ENCODE measurements at places on chromosomes 7 and 10.

- no peak for DNase-seq
Measured at GRCh38 chr10:3785851-3786271, 852 bp upstream of the KLF6 start.

DNA sequence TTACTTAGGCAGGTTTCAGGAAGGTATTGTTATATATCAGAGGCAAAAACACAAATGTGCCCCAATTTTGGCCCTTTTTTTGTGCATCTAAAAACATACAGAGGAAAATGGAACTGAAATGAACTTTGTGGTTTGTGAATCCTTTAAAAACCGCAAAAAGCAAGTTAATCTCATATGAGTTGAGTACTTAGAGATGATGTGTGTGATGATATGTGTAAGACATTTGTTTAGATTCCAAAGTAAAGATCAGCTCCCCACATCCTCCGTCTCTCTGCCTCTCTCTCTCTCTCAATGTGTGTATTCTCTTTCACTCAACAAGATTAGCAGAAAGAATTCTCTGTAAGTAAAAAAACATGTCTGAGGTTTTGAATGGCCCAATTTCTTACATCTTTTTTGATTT is 201.9 kb downstream of the MALRD1 start:
- DNase-seq: peak; percentile 37

GRCh38 chr7:114519240-114519639 is 104.6 kb downstream of the FOXP2 start:
- DNase-seq: no peak

- DNase-seq: no peak
Measured at GRCh38 chr10:100879741-100880360, 32.9 kb upstream of the SLF2 start.

- DNase-seq: no peak
Measured at GRCh38 chr10:90916392-90917237, 4.3 kb downstream of the ANKRD1 start.

DNA sequence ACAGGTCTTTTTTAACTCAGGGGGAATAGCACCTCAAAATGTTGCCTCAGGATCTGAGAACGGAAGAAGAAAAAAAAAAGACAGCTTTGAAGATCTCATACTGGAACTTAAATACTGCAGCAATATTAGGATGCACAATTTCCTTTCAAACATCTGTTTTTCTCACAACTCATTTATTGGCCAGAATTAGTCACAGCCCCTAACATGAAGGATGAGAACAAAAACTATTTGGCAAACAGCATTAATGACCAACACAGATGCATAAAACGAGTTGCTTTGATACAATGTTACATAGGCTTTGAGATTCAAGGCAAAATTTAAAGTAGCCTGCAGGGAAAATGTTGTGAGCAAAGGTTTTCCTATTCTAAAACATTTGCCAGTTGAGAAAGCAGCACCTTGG is 36.5 kb downstream of the JMJD1C start:
- DNase-seq: no peak

GRCh38 chr10:35215107-35215506 is 88.5 kb downstream of the CREM start:
- DNase-seq: no peak

DNA sequence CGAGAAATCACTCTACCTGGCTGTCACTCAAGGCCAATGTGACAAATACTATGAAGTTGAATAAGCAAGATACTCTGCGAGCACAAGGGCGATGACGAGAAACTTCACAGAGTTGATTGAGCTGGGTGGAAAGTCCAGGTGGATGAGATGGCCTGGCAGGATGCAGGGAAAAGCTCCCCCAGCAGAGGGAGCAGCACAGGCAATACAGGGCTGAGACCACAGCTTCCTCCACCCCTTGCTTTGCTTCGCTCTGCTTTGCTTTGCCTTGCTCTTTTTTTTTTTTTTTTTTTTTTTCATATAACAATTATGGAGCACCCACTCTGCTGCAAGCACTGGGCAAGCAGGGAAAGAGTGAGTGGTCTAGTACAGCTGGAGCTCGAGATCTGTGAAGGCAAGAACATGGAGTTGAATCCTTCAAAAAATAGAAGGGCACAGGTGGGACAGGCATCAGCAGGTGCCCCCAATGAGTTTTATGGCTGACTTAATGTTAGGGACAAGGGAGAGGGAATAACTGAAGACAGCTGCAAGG is 88.3 kb downstream of the CABCOCO1 start:
- peak; percentile 95 for DNase-seq

DNA sequence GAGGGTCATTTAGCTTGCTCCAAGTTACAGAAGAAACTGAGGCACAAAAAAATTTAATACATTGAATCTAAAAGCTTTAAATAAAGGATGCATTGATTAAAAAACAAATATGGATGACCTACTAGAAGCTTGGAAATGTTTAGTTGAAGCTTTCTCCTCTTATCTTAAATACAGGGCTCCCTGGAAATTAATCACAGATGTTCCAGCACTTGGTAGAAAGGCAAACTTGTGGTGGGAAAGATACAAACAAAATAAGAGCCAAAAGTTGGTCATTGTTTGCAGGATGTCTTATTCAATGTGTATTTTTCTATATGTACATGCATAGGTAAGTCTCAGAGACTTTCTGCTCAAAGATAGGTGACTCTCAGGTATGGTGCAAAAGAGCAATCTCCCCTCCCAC is 40.7 kb upstream of the LYZL1 start:
- DNase-seq: no peak

- DNase-seq: no peak
Measured at GRCh38 chr7:47039089-47039648, 542.7 kb downstream of the TNS3 start.

DNA sequence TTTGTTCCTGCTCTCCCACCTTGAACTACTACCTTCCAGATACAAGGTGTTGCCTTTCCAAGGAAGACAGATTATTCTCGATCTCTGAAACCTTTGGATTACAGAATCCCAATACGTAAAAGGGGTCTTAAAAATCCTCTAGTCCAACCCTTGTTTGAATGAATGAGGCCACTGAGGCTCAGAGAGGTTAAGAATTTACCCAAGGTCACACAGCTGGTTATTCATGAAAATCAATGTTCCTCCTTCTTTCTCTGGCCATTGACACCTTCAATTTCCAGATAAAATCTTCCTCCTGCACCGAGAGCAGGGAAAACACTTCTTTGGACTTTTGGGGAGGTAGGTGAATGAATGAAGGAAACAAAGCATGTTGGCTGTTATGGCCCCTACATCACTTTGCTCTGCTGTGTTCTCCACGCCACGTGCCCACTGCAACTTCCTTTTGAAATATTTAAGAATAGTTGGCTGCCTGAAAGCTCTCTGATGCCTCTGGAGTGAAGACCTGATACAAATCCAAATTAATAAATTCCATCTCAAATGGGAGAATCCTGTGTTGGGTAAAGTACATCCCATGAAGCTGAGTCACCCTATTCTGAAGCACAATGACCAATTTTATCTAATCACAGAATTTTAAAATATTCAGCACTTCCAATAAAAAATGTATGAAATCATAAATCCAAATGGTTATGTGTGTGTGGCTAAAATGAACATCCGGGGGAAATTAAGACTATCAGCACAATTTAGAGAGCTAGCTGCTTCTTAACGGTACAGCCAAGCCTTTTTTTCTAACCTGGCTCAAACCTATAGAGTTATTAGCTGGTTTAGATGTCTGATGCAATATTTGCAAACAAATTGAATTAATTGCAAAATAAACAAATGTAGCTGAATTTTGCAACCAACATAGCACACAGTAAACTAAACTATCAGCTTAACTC is 7.3 kb downstream of the SVIL start:
- no peak for DNase-seq

GRCh38 chr10:497289-497688 is 192.2 kb downstream of the DIP2C start:
- no peak for DNase-seq

DNA sequence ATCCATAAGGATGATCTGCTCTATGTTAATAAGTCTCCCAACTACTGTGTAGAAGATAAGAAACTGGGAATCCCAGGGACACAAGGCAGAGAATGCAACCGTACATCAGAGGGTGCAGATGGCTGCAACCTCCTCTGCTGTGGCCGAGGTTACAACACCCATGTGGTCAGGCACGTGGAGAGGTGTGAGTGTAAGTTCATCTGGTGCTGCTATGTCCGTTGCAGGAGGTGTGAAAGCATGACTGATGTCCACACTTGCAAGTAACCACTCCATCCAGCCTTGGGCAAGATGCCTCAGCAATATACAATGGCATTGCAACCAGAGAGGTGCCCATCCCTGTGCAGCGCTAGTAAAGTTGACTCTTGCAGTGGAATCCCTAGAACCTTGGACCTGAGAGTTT is 10.3 kb downstream of the WNT16 start:
- DNase-seq: no peak

DNA sequence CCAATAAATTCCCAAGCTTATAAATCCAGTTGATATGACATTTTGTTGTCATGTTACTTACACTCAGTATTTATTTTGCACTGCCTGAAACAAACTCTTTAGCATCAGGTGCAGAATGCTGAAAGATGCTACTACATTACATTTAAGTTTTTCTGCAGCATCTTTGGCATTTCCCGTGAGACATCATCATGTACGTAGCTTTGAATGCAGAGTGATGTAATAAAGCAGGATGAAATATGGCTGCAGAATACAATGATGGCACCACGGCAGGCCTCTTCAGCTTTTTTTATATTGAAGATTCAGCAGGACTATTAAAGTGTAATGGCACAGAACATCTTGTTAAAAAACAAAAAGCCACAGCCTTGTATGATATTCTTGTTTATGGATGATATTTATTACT is 531.8 kb downstream of the NXPH1 start:
- DNase-seq: no peak

GRCh38 chr10:20877986-20878983 is 18.8 kb downstream of the NEBL start:
- no peak for DNase-seq

GRCh38 chr10:73907841-73908517 is 3.0 kb upstream of the PLAU start:
- DNase-seq: no peak

DNA sequence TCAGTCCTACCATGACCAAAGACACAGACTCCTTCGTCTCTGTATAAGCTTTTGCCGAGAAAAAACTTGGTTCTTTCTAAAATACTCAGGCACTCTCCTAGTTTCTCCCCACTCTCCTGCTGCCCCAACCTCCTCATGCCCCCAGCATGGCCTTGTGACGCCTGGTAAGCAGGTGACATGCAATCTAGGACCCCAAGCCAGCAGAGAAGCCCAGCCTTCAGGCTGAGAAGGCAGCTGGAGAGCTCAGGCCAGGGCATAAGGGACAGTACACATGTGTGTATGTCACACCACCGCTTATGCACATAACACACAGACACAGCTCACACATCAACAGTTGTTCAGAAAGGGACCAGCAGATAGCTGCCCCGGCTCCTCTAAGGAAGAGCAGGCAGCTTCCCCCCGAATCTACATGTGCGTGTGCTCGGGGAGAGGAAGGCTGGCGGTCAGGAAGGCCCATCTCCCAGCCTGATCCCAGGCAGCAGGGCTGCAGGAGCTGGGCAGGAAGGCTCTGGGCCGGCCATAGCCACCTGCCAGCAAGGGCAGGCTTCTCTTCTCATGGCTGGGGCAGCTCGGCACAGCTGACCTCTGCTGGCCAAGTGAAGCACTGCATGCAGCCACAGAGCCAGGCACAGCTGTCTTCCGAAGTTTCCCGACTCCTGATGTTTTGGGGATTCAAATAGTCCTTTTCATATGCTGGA is 8.5 kb downstream of the DDX56 start:
- no peak for DNase-seq

GRCh38 chr7:92698237-92698841 is 108.1 kb upstream of the FAM133B start:
- no peak for DNase-seq

GRCh38 chr10:115022733-115023132 is 70.4 kb upstream of the ATRNL1 start:
- peak; percentile 19 for DNase-seq

DNA sequence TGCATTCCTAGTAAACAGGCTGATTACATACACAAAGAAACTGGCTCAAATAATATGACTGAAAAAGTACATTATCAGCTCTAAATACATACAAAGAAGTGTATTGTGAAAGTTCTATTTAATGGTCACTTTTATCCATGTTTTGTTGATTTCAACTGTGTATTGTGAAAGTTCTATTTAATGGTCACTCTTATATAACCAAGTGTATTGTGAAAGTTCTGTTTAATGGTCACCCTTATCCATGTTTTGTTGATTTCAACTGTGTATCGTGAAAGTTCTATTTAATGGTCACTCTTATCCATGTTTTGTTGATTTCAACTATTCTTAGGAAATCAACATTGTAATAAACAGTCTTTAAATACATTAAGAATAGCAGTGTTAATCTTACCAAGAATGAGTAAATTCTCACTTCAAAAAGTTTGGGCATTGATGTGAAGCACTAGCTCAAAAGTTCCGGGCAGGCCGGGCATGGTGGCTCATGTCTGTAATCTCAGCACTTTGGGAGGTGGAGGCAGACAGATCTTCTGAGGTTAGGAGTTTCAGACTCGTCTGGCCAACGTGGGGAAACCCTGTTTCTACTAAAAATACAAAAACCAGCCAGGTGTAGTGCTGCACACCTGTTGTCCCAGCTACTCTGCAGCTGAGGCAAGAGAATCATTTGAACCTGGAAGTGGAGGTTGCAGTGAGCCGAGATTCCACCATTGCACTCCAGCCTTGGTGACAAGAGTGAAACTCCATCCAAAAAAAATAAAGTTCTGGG is 34.8 kb upstream of the FEZF1 start:
- DNase-seq: no peak

GRCh38 chr7:113424185-113424817 is 305.9 kb upstream of the SMIM30 start:
- DNase-seq: no peak

DNA sequence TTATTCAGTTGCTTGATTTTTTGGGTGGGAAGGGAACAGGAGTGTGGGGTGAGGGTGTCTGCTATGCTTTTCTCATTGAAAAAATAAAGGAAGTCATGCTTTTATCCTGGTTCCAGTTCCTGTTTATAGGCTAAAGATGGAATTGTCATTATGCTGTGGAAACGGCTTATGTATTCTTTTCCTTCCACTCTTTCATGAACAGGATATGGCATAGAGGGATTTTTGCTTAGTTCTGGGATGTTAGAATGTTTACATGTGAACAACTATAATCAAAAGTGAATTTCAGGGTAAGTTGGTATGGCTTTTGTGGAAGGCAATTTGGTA is 35.9 kb upstream of the PTPN12 start:
- no peak for DNase-seq

GRCh38 chr10:62381385-62382102 is 7.4 kb downstream of the ZNF365 start:
- no peak for DNase-seq

GRCh38 chr10:129790715-129791446 is 173.2 kb downstream of the EBF3 start:
- no peak for DNase-seq

All from Jurkat, Clone E6-1 (cell line).